ENCODE measurements at places on chromosomes 5 and 9.

DNA sequence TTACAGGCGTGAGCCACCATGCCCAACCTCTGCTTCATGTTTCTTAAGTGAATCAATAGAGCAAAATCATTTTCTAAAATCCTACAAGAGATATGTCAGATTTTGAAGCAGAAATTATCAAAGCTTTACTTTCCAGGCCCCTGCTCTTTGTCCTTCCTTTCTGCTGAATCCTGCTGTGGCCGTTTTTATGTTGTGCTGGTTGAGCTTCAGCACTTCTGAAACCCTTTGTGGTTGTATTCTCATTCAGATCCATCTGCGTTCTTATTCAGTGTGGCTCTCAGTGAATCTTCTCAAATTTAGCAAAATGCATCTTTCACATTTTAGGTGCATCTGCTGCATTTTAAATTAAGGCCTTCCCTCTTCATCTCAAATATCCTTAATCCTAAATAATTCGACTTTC is 26.0 kb downstream of the JMY start:
- peaks cover 27% of the 10 kb centered on the region for H3K4me1 ChIP-seq
- DNase-seq: no peak
- no peak overlapping the region for H3K27ac ChIP-seq
- peaks cover 49% of the 10 kb centered on the region for H3K36me3 ChIP-seq
- H3K27me3 ChIP-seq: no peaks in the 10 kb centered on the region

- H3K27me3 ChIP-seq: no peaks in the 10 kb centered on the region
- H3K4me1 ChIP-seq: no peaks in the 10 kb centered on the region
- no peak for DNase-seq
- no peak overlapping the region for H3K27ac ChIP-seq
- no peak overlapping the region for H3K4me3 ChIP-seq
Observed at GRCh38 chr5:131496400-131496713, 138.7 kb downstream of the RAPGEF6 start.

- H3K4me3 ChIP-seq: peak overlapping the region; percentile 64
- no peaks in the 10 kb centered on the region for H3K36me3 ChIP-seq
- H3K27ac ChIP-seq: no peak overlapping the region
Observed at GRCh38 chr9:38226491-38226951, 157.5 kb upstream of the SHB start.

DNA sequence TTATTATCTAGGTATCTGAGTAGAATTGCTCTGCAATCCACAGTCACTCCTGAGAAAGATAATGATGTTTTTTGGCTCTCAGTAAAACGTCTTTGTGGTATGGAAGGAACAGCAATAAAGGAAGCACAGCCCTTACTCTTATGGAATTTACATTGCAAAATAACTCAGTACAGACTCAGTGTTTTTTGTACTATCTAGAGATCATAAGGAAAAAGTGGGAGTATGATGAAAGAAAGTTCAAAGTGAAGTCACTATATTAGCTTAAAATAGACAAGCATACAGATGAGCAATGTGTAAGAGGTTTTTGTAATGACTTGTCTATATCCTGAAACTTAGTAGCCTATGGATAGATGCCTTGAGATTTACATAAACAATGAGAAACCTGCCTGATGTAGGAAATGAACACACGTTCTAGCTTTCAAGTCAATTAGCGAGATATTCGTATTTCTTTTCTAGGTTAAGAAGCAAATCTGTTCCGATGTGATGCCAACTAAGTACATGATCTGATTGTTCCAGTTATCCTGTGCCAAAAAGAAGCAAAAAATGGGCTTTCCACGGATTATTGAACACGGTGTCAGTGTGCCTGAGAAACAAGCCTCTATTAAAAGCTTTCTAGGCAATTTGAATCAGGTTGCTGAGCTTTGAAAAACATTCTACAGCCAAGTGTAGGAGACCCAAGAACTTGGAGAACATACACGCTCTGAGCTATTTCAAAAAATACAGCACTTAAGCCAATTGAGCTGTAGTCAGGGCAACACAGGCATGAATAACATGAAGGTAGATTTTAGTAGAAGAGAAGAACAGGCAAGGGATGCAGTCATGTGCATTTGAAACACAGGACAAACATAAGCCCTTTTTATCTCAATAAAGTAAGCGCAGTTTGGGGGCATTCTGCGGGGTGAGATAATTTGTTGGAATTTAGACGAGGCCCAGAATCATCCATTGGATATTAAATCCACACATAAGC is 86.3 kb upstream of the TAF11L2 start:
- no peaks in the 10 kb centered on the region for H3K4me1 ChIP-seq
- H3K27ac ChIP-seq: no peak overlapping the region
- no peak overlapping the region for H3K4me3 ChIP-seq

GRCh38 chr5:154866841-154867240 is 8.4 kb downstream of the CNOT8 start:
- H3K4me1 ChIP-seq: peaks cover 21% of the 10 kb centered on the region
- H3K36me3 ChIP-seq: peaks cover 86% of the 10 kb centered on the region
- H3K27me3 ChIP-seq: no peaks in the 10 kb centered on the region
- DNase-seq: no peak

GRCh38 chr5:61626639-61627282 is 294.7 kb downstream of the ZSWIM6 start:
- peaks cover 86% of the 10 kb centered on the region for H3K27me3 ChIP-seq
- DNase-seq: no peak
- no peaks in the 10 kb centered on the region for H3K4me1 ChIP-seq
- H3K36me3 ChIP-seq: no peaks in the 10 kb centered on the region

DNA sequence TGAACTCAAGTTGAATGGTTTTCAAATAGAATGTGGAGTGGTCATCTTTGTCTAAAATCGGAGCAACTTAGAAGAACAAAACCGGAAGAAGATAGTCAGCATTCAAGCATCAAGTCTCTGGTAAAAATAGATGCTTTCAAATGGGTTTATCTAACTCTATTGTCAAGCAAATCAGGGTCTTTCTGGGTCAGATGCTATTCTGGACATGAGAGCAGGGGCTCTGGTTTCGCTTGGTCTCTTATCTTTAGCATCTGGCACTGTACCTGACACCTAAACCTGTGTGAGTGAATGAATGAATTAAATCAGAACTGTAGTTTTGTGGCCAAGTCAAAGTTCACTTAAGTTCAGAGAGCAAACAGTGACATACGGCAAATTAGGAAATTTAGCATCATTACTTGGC is 173.5 kb downstream of the SLIT3 start:
- no peak overlapping the region for H3K27ac ChIP-seq
- no peaks in the 10 kb centered on the region for H3K36me3 ChIP-seq
- no peaks in the 10 kb centered on the region for H3K27me3 ChIP-seq
- H3K4me3 ChIP-seq: no peak overlapping the region
- no peaks in the 10 kb centered on the region for H3K4me1 ChIP-seq
- DNase-seq: no peak

DNA sequence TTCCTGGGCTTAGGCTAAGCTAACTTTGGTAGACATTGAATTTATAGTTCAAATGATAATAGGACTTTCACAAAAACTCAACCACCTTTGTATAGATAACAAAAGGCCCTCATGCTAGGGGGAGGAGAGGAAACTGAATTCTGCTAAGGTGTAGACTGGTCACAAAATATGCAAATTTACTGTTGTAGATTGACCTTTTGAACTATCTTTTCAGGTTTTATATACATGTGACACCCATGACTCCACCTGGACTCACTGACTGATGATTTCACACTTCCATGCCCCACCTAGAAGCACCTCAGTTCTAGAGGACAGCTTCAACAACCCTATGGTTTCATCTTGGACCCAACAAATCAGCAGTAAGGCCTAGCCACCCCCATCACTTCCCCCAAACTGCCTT is 165.7 kb downstream of the CEMIP2 start:
- H3K27ac ChIP-seq: no peak overlapping the region
- no peaks in the 10 kb centered on the region for H3K27me3 ChIP-seq
- no peak for DNase-seq

DNA sequence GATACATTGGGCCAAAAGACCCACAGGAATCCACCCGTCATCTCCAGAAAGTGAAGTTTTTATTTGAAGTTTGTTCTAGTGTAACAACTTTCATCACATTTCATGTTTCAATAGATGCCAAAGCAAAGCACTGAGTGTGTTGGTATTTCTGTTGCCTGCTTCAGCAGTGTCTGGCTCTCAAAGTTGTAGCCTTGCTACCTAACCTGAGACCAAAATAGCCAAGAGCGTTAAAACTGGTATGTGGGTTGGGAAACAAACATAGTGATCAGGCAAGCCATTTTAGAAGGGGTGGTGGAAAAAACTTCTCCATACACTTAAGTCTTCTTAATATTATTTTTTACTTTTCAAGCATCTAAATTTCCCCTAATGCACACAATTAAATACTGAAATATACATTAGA is 150.3 kb upstream of the DHFR start:
- no peak overlapping the region for H3K4me3 ChIP-seq
- peaks cover 2% of the 10 kb centered on the region for H3K4me1 ChIP-seq
- H3K27ac ChIP-seq: no peak overlapping the region
- no peaks in the 10 kb centered on the region for H3K27me3 ChIP-seq
- no peak for DNase-seq

DNA sequence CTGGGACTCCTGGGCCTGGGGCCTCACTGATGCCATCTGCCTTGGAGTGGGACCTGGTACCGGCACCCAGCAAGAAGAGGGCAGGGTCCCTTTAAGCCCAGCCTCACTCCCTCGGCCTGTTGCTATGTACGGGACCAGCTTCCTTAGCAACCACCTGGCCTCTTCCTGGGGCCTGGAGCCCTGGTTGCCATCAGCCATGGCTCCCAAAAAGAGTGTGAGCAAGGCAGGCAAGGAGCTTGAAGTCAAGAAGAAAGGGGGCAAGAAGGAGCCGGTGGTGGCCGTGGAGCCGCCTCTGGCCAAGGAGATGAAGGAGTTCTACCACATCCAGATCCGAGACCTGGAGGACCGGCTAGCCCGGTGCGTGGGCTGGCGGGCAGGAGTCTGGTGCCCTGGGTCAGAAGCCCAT is at the start of gene CFAP157:
Gene CFAP157, plus strand, starts transcription at position 153 of the 406 bp plus-strand sequence. Its CDS starts 44 bp downstream, at position 197.
- peak within 1 kb of the TSS; percentile 22 for H3K27ac ChIP-seq
- H3K4me1 ChIP-seq: peaks cover 24% of the 10 kb centered on the region
- peaks cover 6% of the 10 kb centered on the region for H3K36me3 ChIP-seq
- no peak for DNase-seq

DNA sequence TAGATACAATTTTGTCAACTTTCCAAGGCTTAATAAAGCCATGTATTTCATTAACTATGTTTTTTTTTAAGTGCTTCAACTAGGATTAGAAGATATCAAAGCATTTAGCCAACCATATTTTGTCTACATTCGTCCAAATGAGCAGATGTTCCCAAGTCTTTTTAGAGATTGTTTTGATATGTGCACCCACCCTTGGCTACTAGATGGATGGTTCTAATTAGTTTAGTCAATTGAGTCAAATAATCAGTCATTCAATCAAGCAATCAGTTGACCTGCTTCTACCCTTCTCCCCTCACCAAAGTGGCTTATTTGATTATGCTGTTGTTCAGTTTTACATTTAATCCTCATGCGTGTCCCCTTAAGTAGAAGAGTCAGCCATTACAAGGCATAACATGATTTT is 319.5 kb upstream of the TNC start:
- H3K27me3 ChIP-seq: peaks cover 7% of the 10 kb centered on the region
- H3K4me3 ChIP-seq: no peak overlapping the region
- H3K4me1 ChIP-seq: no peaks in the 10 kb centered on the region
- DNase-seq: no peak
- no peaks in the 10 kb centered on the region for H3K36me3 ChIP-seq

GRCh38 chr9:137049544-137050449 is 3.8 kb upstream of the NPDC1 start:
- DNase-seq: no peak
- peak overlapping the region; percentile 76 for H3K27ac ChIP-seq
- peaks cover 26% of the 10 kb centered on the region for H3K27me3 ChIP-seq
- H3K4me3 ChIP-seq: no peak overlapping the region
- peaks cover 21% of the 10 kb centered on the region for H3K36me3 ChIP-seq

DNA sequence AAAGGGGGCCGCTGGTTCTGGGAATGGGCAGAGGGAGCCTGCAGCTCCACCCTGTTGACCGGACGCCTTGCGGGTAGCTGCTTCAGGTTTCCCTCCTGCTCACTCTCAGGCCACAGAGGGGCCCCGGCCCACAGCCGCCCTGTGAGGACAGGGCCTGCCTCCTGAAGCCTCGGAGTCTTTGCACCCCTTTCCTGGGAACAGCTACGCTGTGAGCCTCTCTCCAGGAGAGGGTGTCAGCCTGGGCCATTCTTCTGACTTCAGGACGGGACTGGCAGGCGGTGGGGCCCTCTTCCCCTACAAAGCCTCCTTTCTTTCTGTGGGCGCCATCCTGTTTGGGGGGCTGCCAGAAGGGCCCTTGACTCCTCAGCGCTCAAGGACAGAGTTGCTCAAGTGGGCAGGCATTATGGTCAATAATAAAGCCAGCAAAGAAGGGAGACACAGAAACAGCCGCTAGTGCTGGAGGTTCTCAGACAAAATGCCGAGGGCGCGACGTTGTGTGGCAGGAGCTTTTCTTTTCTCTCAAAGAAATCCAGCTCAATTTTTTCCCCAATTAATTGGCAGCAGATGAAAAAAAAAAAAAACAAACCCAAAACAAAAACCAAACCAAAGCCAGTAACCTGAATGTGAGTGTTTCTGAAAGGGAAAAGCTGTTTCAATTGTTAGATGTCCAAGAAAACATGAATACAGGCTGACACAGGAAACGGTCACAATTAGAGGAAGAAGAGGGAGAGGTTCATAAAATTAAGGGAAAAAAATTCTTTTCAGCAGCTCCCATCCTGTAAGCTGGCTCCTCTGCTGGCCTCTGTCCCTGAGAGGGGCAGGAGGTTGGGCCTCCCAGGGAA is 12.8 kb upstream of the SLC25A51 start:
- no peak overlapping the region for H3K4me3 ChIP-seq
- H3K36me3 ChIP-seq: no peaks in the 10 kb centered on the region
- H3K27me3 ChIP-seq: peaks cover 1% of the 10 kb centered on the region
- H3K27ac ChIP-seq: peak overlapping the region; percentile 9
- DNase-seq: no peak
- H3K4me1 ChIP-seq: peaks cover 5% of the 10 kb centered on the region

- H3K36me3 ChIP-seq: no peaks in the 10 kb centered on the region
- H3K4me1 ChIP-seq: no peaks in the 10 kb centered on the region
- H3K27me3 ChIP-seq: no peaks in the 10 kb centered on the region
- H3K4me3 ChIP-seq: no peak overlapping the region
- DNase-seq: no peak
Observed at GRCh38 chr5:129748913-129749880, 1.3 kb downstream of the MINAR2 start.

GRCh38 chr5:133969654-133970324 is 1.4 kb upstream of the C5orf15 start:
- no peak for DNase-seq
- peaks cover 32% of the 10 kb centered on the region for H3K36me3 ChIP-seq
- H3K27me3 ChIP-seq: no peaks in the 10 kb centered on the region
- H3K27ac ChIP-seq: peak overlapping the region; percentile 98
- H3K4me1 ChIP-seq: peaks cover 22% of the 10 kb centered on the region
- H3K4me3 ChIP-seq: peak overlapping the region; percentile 99

GRCh38 chr5:147169399-147169798 is 65.4 kb upstream of the STK32A start:
- H3K4me1 ChIP-seq: no peaks in the 10 kb centered on the region
- no peak overlapping the region for H3K27ac ChIP-seq
- no peaks in the 10 kb centered on the region for H3K36me3 ChIP-seq

Measured in effector memory CD8-positive, alpha-beta T cell (primary cell).